Activated CD4-positive, alpha-beta memory T cell treated with anti-CD3 and anti-CD28 coated beads for 36 hours (primary cell): ENCODE measurements at places on chromosomes 16 and 17. TPM values are rescaled to one million over a fixed set of nuclear protein-coding genes. Genes with fewer than 3 reads are reported as not detected.
A peak's percentile ranks its signal among the peaks of the same experiment; 100 is the strongest.

GRCh38 chr16:9484881-9485280 lies 393.4 kb downstream of the HAPSTR1 start:
- H3K4me3 ChIP-seq = no peak overlapping the region
- no peaks in the 10 kb centered on the region for H3K36me3 ChIP-seq
- no peak for DNase-seq

DNA sequence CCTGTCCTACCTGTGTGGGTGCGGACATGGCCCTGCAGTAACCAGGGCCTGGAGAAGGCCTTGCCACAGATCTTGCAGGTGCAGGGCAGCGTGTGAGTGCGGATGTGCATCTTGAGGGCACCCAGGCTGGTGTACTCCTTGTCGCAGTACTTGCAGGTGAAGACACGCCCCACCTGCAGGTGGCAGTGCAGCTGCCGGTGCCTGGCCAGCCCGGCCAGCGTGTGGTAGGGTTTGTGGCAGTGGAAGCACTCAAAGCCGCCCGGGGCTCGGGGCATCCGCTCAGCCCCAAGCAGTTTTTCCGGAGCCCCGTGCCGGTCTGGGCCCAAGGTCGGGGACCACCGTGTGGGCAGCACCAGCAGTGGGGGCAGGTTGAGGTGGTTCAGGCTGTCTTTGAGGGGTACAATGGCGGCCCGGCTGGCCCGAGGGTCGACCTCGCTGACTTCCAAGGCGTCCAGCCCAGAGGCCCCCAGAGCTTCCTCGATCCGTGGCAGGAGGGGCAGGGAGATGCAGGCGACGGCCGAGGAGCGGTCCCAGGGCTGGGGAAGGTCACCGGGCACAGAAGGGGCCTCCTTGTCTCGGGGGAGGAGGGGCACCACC lies 5.1 kb downstream of the SNAI3 start:
- H3K4me1 ChIP-seq = peaks cover 40% of the 10 kb centered on the region
- DNase-seq = peak; percentile 76
- no peaks in the 10 kb centered on the region for H3K27me3 ChIP-seq
- peaks cover 4% of the 10 kb centered on the region for H3K36me3 ChIP-seq
- H3K4me3 ChIP-seq = peak overlapping the region; percentile 65

GRCh38 chr16:69538808-69539207 lies 27.0 kb upstream of the NFAT5 start:
- peaks cover 9% of the 10 kb centered on the region for H3K4me1 ChIP-seq
- DNase-seq = no peak
- H3K27me3 ChIP-seq = no peaks in the 10 kb centered on the region
- H3K27ac ChIP-seq = no peak overlapping the region

- DNase-seq = no peak
- no peaks in the 10 kb centered on the region for H3K4me1 ChIP-seq
- no peak overlapping the region for H3K4me3 ChIP-seq
- no peak overlapping the region for H3K27ac ChIP-seq
These were observed 45.1 kb downstream of the MYH11 start for GRCh38 chr16:15811481-15812400.

GRCh38 chr17:29066606-29067005 lies 23.7 kb downstream of the PIPOX start:
- H3K36me3 ChIP-seq = no peaks in the 10 kb centered on the region
- H3K27me3 ChIP-seq = no peaks in the 10 kb centered on the region
- H3K4me3 ChIP-seq = no peak overlapping the region
- no peak for DNase-seq

GRCh38 chr17:17666111-17666714 lies 15.0 kb upstream of the RAI1 start:
- no peak overlapping the region for H3K4me3 ChIP-seq
- H3K4me1 ChIP-seq = peaks cover 12% of the 10 kb centered on the region
- no peaks in the 10 kb centered on the region for H3K36me3 ChIP-seq

DNA sequence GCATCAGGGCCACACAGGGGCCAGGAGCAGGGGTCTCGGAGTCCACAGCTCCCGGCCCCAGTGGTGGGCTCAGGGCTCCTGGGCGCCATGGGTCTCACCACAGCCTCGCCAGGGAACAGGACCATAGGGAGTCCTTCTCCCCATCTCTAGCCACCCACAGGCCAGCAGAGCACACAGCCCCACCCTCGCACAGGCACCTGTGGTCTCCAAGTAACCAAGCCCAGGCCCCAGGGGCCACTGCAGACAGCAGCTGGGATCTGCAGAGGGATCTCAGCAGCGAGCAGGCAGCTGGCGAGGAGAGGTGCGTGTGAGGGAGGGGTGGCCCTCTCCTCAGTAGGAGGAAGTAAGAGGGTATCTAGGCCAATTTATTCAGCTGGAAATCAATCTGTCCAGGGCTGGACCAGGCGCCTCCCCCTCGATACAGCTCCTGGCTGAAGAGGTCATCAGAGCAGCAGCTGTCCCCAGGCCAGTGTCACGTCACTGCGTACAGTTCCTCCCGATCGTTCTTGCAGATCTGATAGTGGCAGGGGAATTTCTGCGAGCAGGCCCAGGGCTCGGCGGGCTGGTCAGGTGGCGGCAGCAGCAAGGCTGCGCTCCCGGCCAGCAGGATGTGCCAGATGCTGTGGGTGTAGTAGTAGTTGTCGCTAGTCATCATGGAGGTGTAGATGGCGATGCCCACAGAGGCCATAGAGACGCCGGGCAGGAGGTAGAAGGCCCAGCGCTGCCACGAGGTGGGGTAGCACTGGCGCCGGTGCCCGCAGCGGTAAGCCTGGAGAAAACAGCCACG lies 1.4 kb upstream of the MRPL28 start:
- H3K36me3 ChIP-seq = peaks cover 11% of the 10 kb centered on the region
- H3K27me3 ChIP-seq = no peaks in the 10 kb centered on the region
- DNase-seq = no peak
- H3K4me1 ChIP-seq = peaks cover 11% of the 10 kb centered on the region
- peak overlapping the region; percentile 66 for H3K27ac ChIP-seq

GRCh38 chr16:822174-822908 lies 21.8 kb upstream of the GNG13 start:
- peaks cover 6% of the 10 kb centered on the region for H3K27me3 ChIP-seq
- no peak for DNase-seq
- peaks cover 10% of the 10 kb centered on the region for H3K4me1 ChIP-seq
- no peak overlapping the region for H3K27ac ChIP-seq
- no peak overlapping the region for H3K4me3 ChIP-seq
- no peaks in the 10 kb centered on the region for H3K36me3 ChIP-seq

DNA sequence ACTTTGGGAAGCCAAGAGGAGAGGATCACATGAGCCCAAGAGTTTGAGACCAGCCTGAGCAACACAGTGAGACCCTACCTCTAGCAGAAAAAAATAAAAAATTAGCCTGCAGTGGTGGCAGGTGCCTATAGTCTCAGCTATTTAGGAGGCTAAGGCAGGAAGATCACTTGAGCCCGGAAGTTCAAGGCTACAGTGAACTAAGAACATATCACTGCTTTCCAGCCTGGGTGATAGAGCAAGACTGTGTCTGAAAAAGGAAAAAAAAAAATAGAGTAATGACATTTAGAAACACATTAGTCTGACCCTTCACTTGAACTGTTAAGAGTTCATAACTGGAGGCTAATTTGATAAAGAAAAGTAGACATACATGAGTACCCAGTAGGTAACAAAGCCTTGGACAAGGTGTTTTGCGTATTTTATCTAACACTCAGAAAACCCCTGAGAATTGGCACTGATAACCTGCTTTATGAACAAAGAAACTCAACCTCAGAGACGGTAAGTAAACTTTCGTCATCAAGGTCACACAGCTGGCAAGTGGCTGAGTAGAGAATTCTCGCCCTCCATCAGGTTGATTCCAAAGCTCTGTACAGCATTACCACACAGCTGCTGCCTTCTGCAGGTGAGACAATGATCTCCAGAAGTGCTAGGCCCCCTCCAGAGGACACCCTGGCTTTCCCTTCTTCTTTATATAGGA lies 101.1 kb downstream of the SMG6 start:
- H3K36me3 ChIP-seq = peaks cover 2% of the 10 kb centered on the region
- H3K27me3 ChIP-seq = no peaks in the 10 kb centered on the region
- peaks cover 19% of the 10 kb centered on the region for H3K4me1 ChIP-seq
- H3K27ac ChIP-seq = peak overlapping the region; percentile 50
- no peak overlapping the region for H3K4me3 ChIP-seq

DNA sequence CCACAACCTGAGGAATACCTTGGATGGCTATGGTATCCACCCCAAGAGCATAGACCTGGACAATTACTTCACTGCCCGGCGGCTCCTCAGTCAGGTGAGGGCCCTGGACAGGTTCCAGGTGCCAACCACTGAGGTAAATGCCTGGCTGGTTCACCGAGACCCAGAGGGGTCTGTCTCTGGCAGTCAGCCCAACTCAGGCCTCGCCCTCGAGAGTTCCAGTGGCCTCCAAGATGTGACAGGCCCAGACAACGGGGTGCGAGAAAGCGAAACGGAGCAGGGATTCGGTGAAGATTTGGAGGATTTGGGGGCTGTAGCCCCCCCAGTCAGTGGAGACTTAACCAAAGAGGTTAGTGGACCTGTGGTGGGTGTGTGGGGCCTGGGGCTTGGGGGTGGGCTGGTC lies 3.1 kb downstream of the NFE2L1 start:
- peak overlapping the region; percentile 13 for H3K4me3 ChIP-seq
- peaks cover 60% of the 10 kb centered on the region for H3K36me3 ChIP-seq
- H3K27me3 ChIP-seq = no peaks in the 10 kb centered on the region
- DNase-seq = no peak
- peak overlapping the region; percentile 49 for H3K27ac ChIP-seq
- peaks cover 70% of the 10 kb centered on the region for H3K4me1 ChIP-seq

DNA sequence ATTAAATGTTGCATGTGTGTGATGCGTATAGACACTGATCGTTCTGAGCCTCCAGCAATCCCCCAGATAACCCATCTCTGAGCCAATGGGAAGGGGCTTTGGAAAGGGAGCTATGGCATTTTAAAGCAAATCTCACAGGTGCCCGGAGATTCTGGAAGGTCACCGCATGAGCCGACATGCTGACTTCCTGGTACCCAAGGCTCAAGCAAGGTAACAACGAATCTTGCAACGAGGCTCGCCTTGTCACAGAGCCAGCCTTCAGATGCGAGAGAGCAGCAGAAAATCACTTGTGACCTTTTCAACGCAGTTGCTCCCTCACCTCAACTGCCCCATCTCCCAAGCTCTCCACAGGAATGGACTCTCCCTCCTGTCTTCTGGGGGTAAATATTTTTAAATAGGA lies 154.8 kb upstream of the CDH5 start:
- no peaks in the 10 kb centered on the region for H3K4me1 ChIP-seq
- peaks cover 12% of the 10 kb centered on the region for H3K27me3 ChIP-seq
- DNase-seq = no peak

DNA sequence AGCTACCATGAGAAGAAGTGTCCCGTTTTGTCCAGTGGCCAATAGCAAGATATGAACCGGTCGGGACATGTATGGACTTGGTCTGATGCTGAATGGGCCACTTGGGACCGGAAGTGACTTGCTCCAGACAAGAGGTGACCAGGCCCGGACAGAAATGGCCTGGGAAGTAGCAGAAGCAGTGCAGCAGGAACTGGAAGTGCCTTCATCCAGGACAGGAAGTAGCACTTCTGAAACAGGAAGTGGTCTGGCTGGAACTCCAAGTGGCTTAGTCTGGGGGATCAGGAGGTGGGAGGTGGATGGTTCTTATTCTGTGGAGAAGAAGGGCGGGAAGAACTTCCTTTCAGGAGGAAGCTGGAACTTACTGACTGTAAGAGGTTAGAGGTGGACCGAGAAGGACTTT lies 5.3 kb downstream of the EFNB3 start:
- no peak for DNase-seq
- peaks cover 12% of the 10 kb centered on the region for H3K4me1 ChIP-seq
- H3K27ac ChIP-seq = no peak overlapping the region

The CCL17 gene
- 3.1 TPM for total RNA-seq

The SLC16A13 gene
- total RNA-seq = 10.7 TPM

The SPATA32 gene
- total RNA-seq = 0.12 TPM

The ITGAD gene
- total RNA-seq = not detected

The GNG13 gene
- total RNA-seq = not detected

The GPR179 gene
- total RNA-seq = 0.10 TPM
